ENCODE measurements at places on chromosomes 5 and 9.

GRCh38 chr5:42767491-42768105, 11.0 kb downstream of the CCDC152 start:
- DNase-seq = no peak

GRCh38 chr9:81380504-81381359, 308.6 kb downstream of the TLE1 start:
- DNase-seq = no peak

DNA sequence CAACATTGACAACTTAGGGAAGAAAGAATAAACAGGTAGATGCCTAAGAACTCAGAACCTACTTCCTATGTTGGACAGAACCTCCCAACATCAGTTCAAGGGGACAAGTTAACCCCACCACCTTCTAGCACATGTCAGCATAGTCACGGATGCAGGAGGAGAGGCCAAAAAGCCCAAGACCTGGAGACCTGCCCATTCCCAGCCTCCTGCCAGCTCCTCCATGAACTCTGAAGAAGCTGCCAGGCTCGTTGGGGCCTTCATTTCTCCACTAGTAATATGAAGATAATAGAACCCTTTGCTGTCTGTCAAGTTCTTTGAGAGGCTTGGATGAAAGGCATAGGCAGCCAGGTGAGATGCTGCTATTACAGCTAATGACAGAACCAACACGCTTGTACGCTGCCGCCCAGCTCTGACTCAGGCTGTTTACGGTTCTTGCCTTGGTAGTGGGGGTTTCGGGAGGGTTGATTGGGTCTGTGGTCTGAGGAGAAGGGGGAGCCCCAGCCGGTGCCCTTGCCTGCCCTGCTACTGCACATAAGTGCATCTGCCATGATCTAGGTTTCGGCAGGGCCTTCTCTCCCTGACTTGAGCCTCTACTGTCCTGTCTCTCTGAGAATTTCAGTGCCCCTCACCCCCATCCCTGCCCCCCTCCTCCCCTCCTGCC, 82.2 kb downstream of the NRG2 start:
- DNase-seq = no peak

DNA sequence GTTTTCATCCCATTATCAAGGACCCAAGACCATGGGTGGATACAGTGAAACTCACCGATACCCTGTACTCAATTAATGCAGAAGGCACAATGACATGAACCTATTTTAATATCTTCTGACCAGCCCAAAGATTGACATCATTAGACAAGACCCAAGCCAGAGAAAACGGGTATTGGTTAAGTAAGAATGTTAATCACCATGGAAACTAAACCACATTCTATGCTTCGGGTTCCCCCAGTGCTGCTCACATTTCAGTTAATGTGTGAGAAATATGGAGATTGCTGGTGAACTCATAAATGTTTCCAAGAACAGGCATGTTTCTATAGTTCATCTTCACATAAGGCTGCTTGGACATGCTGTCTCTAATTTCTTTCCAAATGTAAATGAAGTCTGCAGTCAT, 77.0 kb downstream of the IRX2 start:
- no peak for DNase-seq

GRCh38 chr5:122192497-122193496, 63.5 kb downstream of the ZNF474 start:
- DNase-seq = no peak

- DNase-seq = no peak
Observed at GRCh38 chr9:77978086-77978781, 53.4 kb downstream of the GNAQ start.

DNA sequence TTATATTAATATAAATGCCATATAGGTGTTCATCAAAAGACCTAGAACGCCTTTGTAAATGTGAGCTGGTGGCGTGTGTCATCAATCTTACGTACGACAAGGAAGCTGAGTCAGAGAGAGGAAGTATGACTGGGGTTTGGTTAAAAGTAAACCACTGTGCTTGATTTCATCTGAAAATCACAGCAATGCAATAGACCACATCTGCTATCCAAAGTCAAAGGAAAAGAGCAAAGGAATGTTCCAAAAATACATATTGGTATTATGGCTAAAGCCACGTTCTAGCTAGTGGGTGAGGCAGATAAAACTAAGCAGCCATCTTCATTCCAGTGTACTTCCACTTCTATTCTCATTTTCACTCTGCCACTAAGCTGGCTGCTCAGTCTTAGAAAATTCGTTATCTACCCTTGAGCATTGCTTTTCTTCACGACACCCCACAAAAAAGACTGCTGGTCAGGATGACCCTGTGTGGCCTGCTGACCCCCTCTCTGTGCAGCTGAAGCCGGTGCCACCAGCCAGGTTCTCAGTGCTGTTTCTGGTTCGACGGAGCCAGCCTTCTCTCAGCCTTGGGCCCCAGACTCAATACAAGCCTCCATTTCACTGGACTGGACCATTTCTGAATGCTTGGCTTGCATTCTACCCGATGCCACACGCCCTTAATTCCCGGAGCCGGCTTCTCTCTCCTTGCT, 23.8 kb downstream of the SHC3 start:
- no peak for DNase-seq

DNA sequence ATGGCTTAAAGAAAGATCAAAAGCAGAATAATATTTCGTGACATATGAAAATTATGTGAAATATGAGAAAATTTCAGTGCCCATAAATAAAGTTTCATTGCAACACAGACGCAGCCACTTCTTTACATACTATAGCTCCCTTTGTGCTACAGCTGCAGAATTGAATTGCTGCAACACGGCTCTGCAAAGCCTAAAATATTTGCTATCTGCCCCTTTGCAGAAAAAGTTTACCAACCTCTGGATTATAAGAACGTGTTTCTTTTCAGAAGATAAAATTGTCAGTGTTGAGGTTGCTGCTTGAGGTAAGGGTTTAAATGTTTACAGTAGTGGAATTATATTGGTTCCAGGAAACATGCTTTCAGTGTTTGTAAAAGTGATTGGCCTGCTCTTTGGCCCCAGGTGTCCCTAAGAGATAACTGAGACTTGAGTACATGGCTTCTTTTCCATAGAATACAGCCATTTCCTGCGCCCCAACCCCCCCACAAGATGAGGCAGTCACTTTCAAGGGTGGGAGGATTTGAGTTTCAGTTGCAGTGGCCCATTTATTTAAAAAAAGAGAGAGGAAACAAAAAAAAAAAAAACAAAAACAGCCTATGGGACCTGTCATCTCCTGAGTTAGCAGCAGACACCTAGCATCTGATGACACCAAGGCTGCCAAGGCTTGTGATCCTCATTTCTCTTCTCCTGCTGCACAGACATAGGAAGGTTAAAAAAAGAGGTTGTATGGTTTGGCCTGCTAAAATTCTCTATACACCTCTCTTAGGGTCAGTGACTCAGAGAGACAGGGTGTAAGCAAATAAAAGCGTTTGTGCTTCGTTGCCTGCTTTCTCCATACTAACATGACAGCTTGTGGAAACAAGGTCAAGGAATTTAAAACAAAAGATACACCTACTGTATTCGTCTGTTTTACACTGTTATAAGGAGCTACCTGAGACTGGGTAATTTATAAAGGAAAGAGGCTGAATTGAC, 28.0 kb upstream of the HTR4 start:
- no peak for DNase-seq

DNA sequence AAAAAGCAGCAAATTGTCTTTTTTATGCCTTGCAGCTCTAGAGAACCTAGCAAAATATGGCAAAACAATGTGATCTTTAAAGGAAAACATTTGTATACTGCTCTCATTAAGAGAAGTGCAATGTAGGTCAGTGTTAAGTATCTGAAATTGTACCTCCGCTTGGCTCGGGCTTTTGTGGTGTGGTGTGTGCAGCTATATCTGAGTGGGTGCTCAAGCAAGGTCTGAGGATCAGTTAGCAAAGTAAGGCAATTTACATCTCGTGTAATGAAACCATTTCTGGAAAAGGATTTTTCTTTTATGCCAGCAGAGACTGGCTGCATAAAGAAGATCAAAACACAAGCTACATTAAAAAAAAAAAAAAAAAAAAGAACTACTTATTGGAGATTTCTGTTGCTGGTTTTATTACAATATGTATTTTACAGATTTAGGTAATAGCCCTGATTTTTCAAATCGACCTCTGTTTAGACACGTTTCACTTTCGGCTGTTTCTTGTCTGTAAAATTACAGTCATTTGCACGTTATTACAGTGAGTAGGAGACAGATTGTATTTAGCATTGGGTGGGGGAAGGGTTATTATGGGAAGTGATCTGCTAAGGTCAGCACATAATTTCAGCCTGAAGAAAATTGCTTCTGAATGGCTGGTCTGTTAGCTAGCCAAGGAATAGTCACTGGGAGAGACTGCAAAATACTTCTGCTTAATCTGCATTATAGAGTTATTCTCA, 7.9 kb upstream of the ZNF608 start:
- no peak for DNase-seq

DNA sequence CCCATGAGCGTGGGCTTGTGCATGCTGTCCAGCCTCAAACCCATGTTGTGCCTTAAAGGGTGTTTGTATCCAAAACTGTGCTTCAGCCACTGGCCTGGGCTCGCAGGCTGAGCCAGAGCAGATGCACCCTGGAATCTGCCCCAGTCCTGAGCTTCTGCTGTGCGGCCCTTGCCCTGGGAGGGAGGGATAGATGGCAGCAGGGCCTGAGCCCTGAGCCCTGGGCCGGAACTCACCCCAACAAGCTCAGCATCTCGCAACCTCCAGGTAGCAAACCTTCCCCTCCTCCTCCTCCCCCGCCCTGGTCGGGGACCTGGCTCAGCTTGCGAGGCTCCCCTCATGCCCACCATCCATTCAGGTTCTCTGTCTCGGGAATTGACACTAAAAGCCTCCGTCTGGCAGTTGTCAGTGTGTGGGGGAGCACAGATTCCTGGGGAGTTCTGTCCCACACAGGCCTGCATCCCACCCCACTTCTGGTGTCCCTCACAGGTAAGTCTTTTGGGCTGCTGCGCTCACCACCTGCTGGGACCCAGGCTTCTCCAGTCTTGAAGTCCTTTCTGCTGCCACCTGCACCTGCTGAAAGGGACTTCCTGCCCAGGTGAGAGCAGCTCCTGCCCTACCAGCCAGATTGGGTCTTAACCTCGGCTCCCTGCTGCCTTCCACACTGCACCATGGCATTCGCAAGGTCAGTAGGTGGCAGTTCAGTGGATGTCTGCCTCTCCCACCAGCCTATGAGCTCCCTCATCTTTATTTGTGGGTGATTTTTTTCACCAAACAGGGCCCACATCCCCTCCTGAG, 55.2 kb upstream of the OLFM1 start:
- no peak for DNase-seq

DNA sequence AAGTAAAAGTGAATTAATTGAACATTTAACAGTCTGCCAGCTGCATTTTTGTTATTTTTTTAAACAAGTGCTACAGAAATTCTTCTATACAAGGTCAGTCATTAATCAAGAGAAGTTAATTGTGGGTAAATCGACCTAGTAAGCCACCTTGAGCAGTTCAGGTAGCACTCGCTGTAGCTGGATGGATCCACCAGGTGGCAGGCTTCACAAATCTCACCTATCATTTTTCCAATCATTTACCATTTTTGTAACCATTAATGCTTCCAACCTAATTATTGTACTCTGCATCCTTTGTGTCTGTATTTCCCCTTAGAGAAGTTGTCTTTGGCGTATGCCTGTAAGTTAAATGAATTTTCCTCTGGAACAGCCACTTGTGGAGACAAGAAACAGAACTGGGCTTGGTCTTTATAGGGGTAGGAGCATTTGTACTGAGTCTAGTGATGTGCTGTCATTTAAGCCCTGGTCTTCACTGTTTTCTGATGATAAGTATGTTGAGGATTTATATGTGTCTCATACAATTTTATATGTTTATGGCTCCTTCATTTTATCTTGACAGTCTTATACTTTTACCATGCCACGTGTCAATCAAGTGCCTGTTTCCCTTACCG, 39.5 kb downstream of the CD180 start:
- peak; percentile 47 for DNase-seq

DNA sequence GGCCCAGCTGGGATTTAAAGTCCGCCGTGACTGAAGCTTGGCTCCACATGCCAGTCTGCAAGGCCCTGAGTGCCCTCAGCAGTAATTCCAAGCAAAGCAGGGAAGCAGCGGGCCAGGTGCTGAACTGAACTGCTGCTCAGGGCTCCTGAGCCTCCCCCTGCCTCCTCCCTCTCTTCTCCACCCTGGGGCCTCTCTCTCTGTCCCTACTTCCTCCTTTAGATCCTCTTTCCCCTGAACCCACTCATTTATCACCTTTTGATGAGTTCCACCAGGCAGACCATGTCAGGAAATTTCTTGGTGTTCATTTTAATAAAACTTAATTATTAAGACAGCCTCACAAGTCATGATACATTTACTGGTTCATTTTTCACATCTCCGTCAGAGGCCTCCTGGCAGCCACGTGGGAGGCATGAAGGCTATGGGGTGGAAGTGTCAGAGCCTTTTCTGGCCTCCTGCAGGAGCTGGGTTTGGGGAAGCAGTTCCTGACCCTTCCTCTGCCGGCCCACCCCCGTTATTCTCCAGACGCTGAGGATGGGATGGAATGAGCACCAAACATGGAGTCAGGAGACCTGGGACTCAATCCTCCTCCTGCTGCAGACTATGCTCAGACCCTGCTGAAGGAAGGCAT, 32.2 kb upstream of the KCNIP1 start:
- DNase-seq = no peak

GRCh38 chr9:130770679-130771442, 64.2 kb upstream of the ABL1 start:
- no peak for DNase-seq

DNA sequence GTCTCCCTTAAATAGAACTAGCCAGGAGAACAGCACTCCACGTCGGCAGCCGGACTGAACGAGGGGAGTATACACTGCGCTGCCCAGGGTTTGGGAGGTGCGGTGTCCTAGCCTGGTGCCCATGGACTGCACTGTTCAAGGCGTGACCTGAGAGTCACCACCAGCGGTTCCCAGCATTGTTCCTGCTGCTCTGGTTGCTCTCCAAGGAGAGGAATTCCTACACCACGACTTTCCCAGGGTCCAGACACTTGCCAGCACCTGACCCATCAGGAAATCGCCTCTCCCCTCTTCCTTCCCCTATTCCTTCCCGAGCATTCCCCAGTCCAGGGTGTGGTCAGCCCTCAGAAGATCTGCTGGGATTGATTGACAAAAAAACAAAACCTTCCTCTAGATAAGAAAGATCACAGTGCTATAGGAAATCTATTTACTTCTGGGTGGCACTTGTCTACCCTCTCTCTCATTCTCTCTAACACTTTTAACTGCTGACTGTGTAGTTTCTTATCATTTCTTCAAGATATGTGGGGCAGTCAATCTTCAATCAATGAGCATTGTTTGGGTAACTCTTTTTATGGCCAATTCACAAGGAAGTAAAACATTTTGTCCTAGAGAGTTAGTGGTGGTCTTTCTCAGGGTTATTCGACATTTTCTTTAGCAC, 297.8 kb upstream of the ACTBL2 start:
- DNase-seq = no peak

- DNase-seq = no peak
Observed at GRCh38 chr5:17816944-17817343, 182.7 kb downstream of the TAF11L14 start.

All from T-cell (primary cell).